ENCODE measurements at places on chromosomes 11 and 22.

DNA sequence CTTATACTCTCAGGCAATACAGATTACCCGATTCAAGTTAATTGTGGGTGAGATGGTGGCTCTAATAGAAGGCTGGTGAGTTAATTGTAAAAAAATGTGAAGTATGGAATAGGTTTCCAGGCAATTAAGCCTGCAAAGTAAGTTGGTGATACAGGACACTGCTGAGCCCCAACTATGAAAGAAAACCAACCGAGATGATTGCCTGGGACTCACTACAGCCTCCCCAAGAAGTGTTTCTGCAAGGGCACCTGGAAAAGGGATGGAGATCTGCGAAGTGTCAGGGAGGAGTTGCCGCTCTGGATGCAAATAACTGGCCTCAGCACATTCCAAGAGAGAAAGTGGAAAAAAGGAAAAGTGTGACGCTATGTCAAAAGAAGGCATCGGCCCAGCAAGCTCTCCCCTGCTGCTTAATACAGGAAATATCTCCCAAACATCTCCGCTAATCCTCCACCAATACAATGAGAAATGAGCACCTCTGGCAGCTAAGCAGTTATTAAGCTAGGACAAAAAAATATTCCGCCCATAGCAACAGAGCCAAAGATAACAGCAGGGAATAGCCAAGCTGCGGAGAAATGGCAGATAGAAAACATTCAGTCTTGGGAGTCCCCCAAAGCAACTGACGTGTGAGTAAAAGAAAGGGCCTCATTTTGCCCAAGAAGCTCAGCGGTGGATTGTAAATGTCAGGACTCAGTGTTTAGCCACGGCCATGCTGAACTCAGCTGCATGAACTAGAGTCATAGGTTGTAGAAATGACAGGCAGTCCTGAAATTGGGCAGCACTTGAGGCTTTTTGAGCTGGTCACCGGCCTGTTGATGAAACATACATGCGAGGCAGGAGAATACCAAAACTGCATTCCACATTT, 133.7 kb downstream of the SNX19 start:
- DNase-seq = peak; percentile 21

- DNase-seq = peak; percentile 59
Measured at GRCh38 chr11:94705891-94706615, 62.1 kb upstream of the AMOTL1 start.

- DNase-seq = peak; percentile 84
Measured at GRCh38 chr11:19868281-19868821, 155.7 kb downstream of the NAV2 start.

- DNase-seq = no peak
Measured at GRCh38 chr11:118290923-118291322, 13.6 kb upstream of the CD3E start.

DNA sequence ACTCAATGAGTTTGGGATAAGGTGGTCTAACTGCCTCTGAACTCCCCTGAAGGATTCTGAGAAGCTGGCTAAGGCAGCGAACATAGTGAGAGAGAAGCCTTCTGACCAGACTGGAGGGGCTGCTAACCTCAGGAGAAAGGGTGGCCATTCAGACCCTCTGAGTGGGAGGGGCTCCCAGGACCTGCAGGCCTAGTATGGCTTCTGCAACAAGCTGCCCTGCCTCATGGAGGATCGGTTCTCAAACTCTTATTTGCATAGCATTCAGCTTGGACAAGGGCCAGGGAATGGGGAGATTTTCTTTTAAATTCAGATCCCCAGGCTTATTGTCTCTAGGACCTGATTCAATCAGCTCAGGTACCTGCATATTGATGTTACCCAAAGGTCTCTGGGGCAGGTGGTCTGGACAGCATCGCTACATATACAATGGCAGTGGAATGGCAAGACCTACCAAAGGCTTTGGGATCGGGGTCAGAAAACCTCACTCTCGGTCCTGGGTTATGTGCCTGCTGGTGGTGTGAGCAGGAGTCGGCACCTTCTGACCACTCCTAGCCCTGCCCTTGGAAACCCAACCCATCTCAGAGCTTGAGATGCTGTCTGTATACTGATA, 599.1 kb downstream of the BRD1 start:
- DNase-seq = no peak

GRCh38 chr11:129569007-129569406, 193.4 kb downstream of the BARX2 start:
- no peak for DNase-seq

- no peak for DNase-seq
Measured at GRCh38 chr22:29049655-29050263, 11.9 kb downstream of the C22orf31 start.

GRCh38 chr22:44337678-44338004, 24.9 kb upstream of the SHISAL1 start:
- peak; percentile 81 for DNase-seq

- no peak for DNase-seq
Measured at GRCh38 chr11:125348141-125348651, 147.9 kb downstream of the FEZ1 start.

DNA sequence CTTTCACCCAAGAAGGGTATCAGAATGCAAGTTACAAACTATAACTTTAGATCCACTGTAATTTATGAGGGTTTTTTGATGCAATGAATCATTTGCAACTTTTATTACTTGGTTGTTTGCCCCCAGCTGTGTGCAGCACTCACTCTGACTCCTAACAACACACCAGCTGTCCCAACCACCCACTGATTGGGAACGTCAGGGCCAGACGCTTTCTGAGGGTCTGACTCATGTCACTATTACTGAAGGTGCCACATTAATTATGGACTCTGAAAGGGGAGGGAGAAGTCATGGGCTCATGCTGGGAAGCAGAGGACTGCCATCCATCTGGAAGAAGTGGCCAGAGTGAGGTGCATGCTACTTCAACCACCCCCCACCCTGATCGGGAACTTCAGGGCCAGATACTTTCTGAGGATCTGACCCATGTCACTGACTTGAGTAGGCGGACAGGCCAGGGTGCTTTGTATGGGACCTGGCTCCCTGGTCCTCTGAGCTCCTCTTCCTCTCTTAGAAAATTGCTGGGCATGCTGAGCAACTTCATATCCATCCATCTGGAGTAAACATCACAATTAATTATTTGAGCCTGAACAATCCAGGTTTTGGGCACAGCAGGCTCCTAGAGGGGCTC, 44.9 kb upstream of the DRD2 start:
- no peak for DNase-seq

DNA sequence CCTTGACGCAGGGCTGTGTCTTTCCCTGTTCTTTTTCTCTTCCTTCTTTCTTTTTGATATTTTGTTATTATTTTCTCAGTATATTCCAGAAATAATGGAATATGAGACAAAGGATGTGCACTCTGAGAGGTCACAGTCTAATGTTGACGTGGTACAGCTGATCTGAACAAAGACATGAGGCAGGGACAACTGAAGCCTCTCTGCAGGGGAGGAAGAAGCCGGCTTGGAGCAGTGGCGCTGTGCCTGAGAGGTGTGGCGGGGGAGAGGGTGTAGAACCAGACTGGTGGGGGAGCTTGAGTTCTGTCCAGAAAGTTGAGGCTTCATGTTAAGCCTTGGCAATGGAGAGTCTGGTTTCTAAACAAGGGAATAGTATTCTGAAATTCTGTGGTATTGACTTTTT, 34.7 kb downstream of the ADAMTS15 start:
- no peak for DNase-seq

DNA sequence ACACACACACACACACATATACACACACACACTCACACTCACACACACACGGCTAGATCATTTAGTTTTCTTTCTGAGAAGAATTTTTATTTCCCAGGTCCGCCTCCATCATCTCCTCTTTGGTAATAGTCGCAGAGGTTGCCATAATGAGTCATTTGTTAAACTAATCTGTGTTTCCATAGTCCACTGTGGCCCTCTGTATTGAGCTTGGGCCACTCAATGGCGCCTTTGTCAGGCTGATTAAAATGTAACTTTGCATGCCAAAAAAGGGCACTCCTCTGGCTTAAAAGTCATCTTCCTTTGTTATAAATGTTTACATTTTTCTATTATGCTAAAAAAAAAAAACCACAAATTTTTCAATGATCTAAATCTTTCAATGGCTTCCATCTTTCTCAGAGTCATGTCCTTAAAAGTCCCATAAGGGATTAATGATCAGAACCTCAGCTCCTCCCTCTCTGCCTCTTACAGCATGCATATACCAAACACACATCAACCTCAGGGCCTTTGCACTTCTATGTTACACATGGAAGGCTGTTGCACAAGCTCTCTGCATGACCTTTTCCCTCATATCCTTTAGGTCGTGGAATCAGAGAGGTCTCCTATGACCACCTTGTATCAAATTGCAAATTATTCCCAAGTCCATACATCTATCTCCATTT, 35.3 kb downstream of the EHF start:
- DNase-seq = no peak

DNA sequence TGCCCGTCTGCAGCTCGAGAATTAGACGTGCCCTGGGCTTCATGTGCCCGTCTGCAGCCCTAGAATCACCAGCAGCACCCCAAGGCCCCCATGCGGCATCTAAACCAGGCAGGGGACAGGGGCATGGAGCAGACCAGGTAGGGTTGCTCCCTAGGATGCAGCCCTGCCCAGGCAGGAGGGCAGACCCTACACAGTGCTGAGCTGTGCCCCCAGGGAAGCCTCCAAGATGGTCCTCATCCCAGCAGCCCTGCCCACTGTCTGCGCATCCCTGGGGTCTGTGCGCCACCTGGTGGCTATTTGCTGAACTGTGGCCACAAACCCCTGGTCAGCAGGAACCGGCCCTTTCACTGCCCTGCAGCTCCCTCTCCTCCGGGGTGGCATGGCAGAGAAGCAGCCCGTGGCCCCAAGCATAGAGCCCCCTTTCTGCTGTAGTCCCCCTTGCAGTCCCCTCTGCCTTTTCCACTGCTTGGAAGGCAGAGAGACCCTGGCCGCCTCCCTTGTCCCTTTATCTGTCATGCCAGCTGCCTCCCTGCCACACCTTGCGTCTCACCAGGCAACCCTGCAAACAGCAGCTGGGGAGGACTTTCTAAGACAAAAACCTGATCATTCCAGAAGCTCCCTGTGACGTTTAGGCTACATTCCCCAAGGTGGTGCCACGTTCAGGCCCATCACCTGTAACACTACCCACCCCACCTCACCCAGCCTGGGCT, 86.6 kb downstream of the KCNQ1 start:
- DNase-seq = peak; percentile 76

DNA sequence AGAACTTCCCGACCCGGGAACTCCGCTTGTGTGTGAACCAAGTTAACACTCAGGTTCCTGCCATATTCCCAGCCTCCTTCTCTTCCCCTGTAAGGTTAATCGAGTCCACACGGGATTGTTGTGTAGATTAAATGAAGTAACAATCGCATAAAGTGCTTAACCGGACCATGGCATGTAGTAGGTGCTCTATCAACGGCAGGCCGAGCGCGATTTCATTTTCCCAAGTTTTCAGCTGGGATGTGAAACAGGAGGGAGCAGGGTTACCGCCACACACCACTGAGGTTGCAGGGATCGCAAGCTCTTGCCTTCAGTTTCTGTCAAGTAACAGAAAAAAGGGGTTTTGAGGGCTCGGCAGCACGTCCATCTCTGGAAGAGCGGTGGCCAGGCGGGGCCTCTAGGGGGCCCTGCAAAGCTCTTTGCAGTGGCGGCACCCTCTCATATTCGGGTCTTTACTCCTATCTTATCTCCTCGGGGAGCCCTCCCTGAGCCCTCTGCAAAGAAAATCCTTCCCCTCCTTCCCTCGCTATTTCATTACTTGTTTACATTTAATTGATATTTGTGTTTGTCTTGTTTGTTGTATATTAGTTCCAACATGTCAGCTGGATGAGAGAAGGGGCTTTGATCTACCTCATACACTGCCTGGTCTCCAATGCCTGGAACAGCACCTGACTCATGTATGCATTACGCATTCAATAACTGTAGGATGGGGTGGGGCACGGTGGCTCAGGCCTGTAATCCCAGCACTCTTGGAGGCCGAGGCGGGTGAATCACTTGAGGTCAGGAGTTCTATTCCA, 816 bp upstream of the PLEKHA7 start:
- peak; percentile 26 for DNase-seq

GRCh38 chr11:101844608-101845007, 70.2 kb upstream of the CEP126 start:
- DNase-seq = no peak

- peak; percentile 39 for DNase-seq
Measured at GRCh38 chr11:19025481-19026406, 34.8 kb downstream of the MRGPRX2 start.

GRCh38 chr11:35214792-35215193, 75.8 kb downstream of the CD44 start:
- peak; percentile 78 for DNase-seq

DNA sequence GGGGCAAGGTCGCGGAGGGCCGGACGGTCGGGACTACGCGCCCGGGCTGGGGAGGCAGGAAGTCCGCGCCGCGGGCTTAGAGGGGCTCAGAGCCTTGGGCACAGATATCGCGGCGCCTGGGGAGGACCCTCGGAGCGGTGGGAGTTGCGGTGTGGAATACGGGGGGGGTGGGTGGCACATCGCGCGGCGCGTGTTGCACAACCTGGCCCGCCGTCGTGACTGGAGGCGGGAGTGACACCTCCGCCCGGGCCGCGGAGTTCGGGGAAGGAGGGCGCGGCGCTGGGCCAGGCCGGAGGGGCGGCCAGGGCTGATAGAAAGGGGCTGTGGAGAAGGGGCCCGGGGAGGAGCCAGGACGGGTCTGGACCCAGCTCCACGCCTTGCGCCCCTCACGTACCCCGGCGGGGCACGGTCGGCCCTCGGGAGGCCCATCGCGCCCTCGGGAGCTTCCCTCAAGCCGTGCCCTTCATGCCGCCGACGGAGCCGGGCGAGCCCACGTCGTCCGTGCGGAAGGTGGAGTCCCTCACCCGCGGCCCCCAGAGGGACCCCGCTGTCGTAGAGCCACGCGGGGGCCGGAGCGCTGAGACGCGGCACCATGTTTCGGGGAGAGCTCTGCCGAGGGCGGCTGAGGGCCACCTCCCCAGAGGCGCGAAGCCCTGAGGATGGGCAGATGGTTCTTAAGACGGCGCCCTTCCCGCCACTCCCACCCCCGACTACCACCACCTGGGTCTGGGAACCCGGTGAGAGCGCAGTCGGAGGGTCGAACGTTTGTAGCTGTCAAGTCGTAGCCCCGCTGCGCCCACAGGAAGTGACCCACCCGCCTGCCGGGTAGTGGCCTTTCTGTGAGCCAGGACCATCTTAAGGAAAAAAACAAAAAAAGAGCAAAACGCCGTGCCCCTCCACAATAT, 729 bp downstream of the IL17RA start:
- DNase-seq = peak; percentile 36

DNA sequence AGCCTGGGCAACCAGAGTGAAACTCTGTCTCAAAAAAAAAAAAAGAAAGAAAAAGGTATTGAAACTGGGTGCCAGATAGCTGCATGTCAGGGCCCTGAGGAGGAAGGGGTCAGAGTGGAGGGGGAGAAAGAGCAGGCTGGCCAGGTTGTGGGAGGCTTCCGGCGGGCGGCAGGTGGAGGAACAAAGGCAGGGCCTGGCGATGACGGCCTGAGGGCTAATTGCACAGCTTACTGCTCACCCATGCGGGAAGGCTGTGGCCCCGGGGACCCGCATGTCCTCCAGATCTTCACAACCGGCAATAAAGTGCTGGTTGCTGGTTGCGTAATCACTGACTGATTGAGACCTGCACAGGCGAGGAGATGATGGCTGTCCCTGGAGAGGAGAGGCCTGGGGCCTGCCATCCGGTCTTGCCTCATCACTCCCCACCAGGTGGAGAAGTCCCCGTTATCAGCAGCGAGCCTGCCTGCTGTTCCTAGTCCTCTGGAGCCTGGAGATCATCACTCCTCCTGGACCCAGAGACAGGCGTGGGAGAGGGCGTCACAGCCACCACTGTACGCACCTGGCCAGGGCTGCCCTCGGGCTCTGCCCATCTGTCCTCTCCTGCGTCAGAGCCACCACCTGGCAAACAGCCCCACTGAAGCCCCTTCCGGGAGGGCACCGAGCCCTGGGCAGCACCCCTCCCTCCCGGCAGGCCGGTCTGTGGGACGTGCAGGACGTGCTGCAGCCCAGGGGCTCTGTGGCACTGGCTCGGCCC, 18.7 kb downstream of the H19 start:
- DNase-seq = no peak

GRCh38 chr11:46458491-46458890, 66.9 kb upstream of the CHRM4 start:
- DNase-seq = no peak

All from AG08395 (cell line).